Prostate gland (tissue), 2 donors: ENCODE measurements at places on chromosomes 16 and 17.
A peak's percentile ranks its signal among the peaks of the same experiment; 100 is the strongest.

DNA sequence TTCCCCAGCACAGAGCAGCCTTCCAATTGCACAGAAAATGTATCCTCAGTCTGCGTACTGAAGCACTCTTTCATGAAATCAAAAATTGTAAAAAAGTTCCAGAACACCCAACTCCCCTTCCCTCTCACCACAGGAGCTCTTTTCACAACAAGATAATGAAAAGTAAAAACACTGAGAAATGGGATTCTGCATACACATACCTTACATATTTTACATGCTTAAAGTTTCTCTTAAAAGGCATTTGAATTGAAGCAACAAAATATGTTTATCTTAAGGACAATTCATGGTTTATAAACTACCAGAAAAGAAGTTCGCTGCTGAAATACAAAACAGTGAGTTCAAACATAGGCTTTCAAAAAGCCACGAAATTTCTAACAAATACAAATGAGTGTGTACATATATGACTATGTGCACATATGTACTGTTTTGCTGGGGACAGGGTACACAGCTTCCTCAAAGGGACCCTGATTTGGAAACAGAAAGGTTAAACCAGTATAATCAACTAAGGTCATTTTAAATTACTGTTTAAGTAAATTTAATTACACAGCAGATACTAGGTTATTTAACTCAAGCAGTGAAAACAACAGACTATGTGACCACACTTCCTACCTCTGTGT is 33.8 kb downstream of the COG1 start:
- no peak for DNase-seq

GRCh38 chr17:43679911-43680310 is 18.2 kb upstream of the MEOX1 start:
- DNase-seq: no peak

- DNase-seq: no peak
Observed at GRCh38 chr17:65855245-65855644, 293.8 kb upstream of the AXIN2 start.

- DNase-seq: no peak
Observed at GRCh38 chr17:43384476-43384862, 14.3 kb upstream of the ARL4D start.

- DNase-seq: no peak
Observed at GRCh38 chr16:27445502-27446175, 43.7 kb downstream of the IL21R start.

DNA sequence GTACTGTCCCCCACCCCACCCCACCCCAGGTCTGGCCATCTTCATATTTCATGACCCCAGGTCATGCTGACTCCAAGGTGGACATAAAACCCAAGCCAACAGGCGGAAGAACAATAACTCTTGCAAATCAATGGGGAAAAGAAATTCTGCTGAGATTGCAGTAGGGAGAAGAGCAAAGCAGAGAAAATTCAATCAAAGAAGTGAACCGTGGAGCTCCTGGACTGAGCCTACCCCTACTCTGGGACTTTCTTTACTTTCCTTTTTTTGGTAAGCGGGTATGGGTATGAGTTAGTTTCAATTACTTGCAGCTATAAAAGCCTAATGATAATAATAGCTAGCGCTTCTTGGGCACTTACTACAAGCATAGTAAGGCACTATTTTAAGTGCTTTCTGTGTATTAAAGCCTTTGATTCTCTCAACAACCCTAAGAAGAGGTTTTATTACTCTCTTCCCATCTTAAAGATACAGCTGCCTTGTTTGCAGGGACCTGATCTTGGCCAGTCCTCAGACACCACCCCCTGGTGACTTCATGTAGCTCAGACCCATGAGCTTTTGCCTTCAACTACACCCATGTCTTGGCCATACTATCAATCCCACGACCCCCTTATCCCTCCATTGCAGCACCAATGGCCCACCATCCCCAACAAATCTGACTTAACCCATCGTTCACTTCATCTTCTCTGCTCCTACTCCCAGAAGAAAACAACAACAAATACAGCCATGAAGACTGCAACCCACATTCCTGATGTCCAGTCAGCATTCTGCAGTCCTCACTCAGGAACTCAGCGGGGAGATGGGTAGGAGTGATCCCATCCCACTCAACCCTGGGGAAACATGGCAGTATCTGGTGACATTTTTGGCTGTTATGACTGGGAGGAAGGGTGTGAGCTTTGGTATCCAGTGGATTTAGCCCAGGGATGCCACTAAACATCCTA is 4.4 kb downstream of the GGA2 start:
- no peak for DNase-seq

- no peak for DNase-seq
Observed at GRCh38 chr16:23949630-23950290, 114.0 kb downstream of the PRKCB start.

DNA sequence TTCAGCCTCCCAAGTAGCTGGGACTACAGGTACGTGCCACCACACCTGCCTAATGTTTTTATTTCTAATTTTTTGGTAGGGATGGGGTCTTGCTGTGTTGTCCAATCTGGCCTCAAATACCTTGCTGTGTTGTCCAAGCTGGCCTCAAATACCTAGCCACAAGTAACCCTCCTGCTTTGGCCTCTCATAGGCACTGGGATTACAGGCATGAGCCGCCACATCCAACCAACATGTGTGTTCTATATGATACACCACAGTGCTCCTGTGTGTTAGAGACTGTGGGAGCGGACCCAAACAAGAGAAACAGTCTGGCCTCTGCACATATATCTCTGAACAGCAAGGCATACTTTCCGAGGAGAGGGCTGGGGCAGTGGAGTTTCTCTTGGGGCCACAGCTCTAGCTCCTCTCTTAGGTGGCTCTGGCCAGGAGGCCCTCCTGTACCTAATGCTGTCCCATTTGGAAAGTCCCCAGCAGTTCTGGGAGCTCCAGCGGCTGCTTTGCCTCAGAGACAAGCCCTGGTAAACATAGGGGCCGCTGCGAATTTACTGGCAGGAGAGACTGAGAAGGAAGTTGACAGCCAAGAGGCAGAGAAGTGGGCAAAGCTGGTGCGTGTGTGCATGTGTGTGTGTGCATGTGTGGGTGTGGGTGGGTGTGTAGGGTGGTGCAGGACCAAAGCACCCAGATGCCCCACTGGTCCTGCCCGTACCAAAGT is 95.0 kb downstream of the RAB11FIP4 start:
- no peak for DNase-seq

GRCh38 chr17:81513753-81514488 is 1.3 kb upstream of the ACTG1 start:
- peak; percentile 53 for DNase-seq

GRCh38 chr17:7685533-7686221 is 1.6 kb downstream of the TP53 start:
- DNase-seq: peak; percentile 93

DNA sequence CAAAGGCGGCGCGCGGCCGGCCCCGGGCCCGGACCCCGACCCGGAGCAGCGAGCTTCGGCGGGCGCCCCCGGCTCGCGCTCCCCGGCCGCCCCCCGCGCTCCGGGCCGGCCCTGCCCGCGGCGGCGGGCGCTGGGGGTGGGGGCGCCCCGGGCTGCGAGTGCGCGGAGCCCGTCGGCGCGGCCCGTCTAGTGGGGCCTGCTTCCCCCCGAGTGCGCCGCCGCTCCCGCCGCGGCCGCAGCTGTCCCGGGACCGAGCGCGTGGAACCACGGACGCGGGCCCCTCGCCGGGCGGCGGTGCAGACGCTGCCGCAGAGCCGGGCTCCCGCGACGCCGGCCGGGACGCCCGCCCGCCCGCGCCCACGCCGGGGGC is 308 bp downstream of the ADCY9 start:
- no peak for DNase-seq

DNA sequence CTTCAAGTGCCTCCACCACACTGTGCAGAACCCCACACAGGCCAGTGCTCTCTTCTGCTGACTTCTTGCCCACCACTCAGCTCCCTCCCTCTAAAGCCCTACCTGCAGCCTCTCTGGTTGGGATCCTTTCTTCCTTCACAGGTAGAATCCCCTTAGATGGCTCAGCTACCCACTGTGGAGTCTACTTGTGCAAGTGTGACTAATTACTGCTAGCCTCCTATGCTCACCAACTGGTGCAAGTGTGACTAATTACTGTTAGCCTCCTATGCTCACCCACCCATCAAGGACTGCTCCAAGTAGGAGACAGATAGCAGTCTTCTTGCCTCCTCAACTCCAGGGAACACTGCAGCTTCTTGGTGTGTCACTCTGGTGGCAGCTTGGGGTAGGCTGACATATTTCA is 43.6 kb downstream of the TEX14 start:
- no peak for DNase-seq

- no peak for DNase-seq
Observed at GRCh38 chr16:24653725-24654124, 75.7 kb upstream of the TNRC6A start.

GRCh38 chr16:72848759-72849664 is 198.9 kb downstream of the ZFHX3 start:
- DNase-seq: peak; percentile 86

GRCh38 chr17:70202840-70203239 is 33.5 kb downstream of the KCNJ2 start:
- no peak for DNase-seq

- DNase-seq: no peak
Observed at GRCh38 chr17:2837147-2837561, 40.9 kb downstream of the RAP1GAP2 start.

- no peak for DNase-seq
Observed at GRCh38 chr17:66364508-66364907, 62.1 kb downstream of the PRKCA start.

DNA sequence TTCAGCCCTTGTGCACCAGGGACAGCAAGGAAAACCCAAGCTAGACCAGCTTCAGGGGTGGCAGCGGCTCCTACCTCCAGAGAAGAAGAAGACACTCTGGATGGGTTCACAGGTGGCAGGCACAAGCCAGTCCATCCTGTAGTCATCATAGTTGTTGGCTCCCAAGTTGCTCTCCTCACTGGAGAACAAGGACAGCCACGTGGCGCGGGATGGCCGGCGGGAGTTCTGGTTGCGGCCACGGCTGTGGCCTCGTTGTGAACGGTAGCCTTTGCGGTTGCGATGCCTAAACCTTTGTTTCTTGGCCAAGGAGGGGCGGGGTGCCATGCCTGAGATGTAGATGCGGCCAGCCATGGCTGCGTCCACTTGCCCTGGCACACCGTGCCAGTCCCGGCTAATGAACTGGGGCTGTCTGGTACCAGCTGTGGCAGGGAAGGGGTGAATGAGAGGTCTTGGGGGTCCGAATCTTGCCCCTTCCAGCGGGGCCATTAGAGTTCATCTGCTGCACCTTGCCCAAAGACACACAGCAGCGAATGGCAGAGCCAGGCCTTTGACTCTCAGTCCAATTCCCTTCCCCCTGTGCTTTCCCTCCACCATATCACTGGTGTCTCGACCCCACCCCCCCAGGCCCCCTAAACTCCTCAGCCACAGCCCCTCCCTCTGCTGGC is 2.3 kb downstream of the VTN start:
- no peak for DNase-seq

DNA sequence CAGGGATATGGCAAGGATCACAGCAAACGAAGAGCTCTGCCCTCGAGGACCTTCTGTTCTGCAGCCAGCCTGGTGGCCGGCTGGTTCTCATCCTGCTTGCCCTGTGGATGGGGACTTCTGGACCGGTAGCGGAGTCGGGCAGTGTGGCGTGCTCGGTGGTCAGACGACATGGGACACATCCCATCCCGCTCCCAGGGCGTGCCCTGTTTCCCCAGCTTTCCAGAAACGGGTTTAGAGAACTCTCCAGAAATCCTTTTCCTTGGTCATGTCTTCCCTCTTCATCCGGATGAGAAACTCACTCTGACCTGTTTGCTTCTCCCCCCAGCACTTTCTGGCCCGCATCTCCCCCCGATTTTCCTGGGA is 115.8 kb downstream of the OR1D5 start:
- no peak for DNase-seq

GRCh38 chr16:81633680-81634379 is 145.3 kb upstream of the PLCG2 start:
- no peak for DNase-seq

DNA sequence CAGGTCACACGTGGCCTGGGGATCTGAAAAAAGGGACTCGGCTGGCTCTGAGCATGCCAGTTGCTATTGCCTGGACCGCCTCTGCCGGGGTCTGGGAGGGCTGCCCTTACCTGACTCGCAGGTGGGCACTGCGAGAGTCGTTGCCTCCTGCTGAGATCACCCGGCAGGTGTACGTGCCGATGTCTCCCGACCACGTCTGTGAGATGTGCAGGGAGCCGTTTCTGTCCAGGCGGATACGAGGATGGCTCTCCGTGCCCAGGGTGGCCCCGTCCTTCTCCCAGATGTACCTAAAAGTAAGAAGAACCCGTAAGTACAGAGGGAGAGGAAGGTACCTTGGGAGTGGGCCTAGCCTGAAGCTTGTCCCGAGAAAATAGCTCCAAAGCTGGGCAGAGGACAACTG is 112.0 kb upstream of the CDC42EP4 start:
- no peak for DNase-seq

DNA sequence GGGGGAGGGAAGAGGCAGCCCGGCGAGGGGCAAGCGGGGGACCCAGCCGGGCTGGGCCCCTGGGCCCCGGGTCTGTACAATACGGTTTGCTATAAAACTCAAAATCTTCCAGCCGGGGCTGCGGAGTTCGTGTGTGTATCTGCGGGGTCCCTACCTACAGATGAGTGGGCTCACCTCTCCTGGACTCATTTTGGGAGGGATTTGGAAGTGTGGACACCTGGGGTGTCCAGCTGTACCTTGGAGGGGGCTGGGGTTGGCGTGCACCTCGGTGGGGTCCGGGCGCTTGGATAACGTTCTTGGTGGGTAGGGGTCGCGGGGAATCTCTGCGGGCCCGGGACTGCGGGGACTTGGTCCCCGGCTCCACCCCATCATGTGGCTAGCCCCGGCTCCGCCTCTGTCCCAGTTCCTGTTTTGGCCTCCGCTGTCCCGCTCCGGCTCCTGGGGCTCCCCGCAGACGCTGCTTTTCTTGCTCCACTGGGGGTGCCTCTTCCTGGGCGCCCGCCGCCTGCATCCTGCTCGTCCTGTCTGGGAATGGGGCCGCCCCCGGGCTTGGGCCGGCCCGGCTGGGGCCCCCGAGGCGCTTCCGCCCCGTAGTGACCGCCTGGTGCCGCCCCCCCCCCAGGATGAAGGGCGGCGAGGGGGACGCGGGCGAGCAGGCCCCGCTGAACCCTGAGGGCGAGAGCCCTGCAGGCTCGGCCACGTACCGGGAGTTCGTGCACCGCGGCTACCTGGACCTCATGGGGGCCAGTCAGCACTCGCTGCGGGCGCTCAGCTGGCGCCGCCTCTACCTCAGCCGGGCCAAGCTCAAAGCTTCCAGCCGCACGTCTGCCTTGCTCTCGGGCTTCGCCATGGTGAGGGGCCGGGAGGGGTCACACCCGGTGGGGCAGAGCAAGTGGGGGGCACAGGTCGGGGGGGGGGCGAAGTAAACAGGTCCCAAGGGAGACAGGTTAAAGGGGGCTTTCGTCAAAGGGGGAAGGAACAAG is at the start of gene ORAI3:
Gene ORAI3 (plus strand): TSS at position 402 of the 983 bp plus-strand sequence. CDS start 222 bp downstream, at position 624.
- peak; percentile 81 for DNase-seq

- DNase-seq: peak; percentile 78
Observed at GRCh38 chr17:64063766-64064224, 43.4 kb upstream of the ICAM2 start.

GRCh38 chr16:8849411-8850011 is 19.3 kb downstream of the CARHSP1 start:
- DNase-seq: no peak

GRCh38 chr16:49587511-49587910 is 213.9 kb downstream of the C16orf78 start:
- DNase-seq: no peak
